ENCODE measurements at places on chromosomes 12 and 14.

GRCh38 chr12:106217706-106218105 is 30.1 kb downstream of the CKAP4 start:
- no peak for DNase-seq

- DNase-seq: no peak
Observed at GRCh38 chr12:14317362-14318146, 47.9 kb upstream of the ATF7IP start.

GRCh38 chr12:110697236-110697635 is 8.3 kb upstream of the HVCN1 start:
- DNase-seq: no peak

DNA sequence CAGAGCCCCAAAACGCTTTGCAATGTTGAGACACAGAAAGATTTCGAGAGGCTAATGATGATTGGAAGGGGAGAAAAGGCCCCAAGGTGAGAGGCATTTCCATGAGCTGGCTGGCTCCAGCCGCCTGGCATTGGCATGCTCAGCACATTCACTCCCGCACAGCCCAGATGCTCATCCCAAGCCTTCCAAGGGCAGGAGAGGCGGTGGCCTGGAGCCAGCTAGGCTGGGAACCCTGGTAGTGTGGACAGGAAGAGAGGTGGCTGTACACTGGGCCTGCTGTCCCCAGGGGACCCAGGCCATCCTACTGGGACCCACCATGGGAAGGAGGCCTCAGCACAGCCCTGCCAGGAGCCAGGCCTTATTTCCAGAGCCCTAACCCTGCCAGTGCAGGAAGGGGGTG is 72.2 kb downstream of the SPTB start:
- no peak for DNase-seq

GRCh38 chr14:21023174-21023573 is 1.7 kb downstream of the NDRG2 start:
- no peak for DNase-seq

- no peak for DNase-seq
Observed at GRCh38 chr12:46489951-46490388, 117.4 kb upstream of the SLC38A2 start.

DNA sequence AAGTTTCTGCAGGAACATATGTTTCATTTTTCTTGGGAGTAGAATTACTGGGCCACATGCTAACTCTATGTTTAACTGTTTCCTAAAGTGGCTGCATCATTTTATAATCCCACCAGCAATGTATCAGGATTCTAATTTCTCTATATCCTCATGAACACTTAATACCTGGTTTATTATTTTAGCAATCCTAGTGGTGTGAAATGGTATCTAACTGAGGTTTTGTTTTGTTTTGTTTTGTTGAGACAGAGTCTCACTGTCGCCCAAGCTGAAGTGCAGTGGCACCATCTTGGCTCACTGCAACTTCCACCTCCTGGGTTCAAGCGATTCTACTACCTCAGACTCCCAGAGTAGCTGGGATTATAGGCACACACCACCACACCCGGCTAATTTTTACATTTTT is 6.5 kb downstream of the SPTLC2 start:
- DNase-seq: no peak

- DNase-seq: no peak
Observed at GRCh38 chr14:85016496-85016895, 513.4 kb upstream of the FLRT2 start.

GRCh38 chr12:85747941-85748495 is 88.2 kb downstream of the RASSF9 start:
- DNase-seq: no peak

DNA sequence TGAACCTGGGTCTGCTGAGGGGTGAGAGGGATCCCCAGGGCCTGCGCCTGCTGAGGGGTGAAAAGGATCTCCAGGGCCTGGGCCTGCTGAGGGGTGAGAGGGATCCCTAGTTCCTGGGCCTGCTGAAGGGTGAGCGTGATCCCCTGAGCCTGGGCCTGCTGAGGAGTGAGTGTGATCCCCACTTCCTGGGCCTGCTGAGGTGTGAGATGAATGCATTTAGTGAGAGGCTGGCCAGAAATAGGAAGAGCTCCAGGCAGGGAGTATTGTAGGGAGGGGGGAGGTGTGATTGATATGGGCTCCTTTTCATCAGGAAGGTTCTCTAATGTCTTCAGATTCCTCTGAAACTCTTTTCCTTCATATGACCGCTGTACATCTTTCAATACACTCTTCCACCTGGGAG is 43.0 kb downstream of the FAM186A start:
- DNase-seq: no peak

DNA sequence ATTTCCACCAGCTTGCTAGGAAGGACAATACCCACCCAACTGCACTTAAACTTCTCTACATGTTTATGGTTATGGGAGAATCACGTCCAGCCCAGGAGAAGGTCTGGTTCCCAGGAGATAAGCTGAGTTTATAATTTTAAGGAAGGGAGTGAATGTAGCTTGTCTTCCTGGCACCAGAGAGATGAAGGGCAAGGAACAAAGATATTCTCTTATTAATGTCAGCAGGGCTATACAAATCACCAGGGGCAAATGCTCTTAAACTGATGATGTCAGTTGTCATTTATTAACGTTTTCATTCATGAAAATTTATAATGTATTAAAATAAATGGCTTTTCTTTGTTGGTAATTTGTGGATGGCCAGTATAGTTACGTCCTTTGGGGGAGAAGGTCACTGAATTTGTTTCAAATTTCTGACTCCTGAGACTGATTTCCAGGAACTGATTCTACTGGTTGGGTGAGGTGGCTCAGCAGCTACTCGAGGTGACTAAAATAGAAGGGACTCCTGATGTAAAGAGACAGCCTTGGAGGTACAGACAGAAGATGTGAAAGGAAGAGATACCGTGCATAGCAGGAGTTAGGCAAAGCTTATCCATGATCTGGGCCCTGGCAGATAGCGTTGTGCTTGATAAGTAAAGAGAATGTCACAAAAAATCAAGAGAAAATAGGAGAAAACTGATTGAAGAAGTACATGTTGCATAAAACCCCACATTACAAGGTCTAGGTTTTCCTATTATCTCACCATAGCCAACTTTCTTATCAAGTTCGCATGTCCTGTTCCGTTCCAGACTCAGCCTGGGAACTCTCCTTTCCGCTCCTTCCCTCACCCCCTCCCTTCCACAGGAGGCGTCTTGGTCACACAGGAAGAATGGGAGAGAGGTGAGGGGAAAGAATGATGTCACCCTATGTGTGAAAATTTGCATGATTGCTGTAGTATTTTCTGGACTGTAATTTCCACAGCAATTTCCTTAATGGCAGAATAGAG is 367.1 kb upstream of the FAR2 start:
- DNase-seq: no peak

- DNase-seq: no peak
Observed at GRCh38 chr14:58305730-58306129, 7.4 kb downstream of the ARID4A start.

DNA sequence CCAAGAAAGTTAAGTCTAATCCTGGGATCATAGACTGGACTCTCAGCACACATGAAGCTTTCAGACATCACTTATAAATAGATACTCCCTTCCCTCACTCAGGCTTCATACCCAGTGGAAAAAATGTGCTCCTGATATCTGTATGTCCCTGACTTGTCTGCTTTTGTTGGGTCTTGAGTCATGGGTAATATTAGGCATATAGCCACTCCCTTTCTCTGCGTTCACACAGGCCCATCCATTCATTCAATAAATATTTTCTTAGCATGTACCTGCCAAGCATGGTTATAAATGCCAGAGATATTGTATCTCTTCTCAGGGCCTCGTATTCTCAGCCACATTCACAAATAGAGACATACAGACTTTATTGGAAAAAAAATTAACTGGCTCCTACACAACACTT is 43.5 kb downstream of the COX16 start:
- no peak for DNase-seq

DNA sequence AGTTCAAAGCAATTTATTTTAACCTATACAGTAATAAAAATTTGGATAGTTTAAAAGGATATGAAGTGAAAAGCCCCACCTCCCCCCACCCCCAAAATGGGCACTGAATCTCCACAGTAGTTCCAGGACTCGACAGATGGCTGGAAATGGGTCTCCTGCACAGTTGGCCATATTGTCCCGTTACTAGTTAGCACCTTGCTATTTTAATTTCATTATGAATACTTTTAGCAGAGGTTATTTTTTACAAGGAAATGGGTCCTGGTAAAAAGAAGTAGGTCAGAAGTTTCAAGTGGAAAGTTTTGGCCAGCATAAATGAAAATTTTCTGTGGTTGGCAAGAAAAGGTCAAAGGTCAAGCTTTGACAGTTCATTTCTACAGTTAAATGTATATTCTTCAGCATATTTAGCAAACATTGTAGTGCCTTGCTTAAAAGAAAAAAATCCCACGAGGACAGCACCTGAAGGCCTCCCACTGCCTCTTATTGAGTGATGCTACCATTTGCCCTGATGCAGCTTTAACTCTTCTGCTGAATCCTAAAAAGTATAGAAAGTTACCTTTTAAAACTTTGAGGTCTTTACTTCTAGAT is 28.3 kb downstream of the MTHFD1 start:
- no peak for DNase-seq

- no peak for DNase-seq
Observed at GRCh38 chr12:40689576-40689975, 2.7 kb upstream of the CNTN1 start.

- DNase-seq: no peak
Observed at GRCh38 chr12:88242571-88242925, 100.4 kb downstream of the TMTC3 start.

DNA sequence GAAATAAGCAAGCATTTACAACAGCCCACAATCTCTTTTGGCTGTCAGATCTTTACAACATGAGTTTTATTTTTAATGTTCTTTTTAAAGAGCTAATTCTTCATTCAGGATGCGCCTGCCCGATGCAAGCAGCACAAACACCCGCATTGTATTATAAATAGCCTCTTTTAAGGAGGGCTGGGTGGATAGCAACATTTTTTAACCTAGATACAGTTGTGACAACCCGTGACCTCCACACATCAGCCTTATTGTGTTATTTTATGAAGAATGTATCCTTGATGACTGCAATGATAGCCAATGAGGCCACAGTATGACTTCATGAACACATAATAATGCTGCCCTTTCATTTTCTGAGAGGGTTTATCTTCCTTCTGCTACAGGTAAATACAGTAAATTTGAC is 173.7 kb downstream of the FOXN3 start:
- DNase-seq: no peak

DNA sequence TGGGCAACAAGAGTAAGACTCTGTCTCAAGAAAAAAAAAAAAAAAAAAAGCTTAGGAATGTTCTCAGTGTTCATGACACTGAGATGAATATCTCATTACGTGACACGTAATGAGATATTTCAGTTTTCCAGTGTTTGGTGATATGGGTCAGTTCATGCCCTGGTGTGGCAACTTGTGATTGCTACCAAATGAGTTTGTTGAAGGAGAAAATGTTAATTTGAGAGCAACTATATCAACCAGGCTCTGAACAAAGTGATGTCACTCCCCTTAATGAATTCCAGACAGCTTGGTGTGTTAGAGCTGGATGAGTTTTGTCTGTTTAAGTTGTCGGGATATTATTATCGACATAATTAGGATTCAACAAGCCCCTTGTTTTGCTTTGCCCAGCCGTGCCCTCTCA is 211.7 kb downstream of the DPF3 start:
- no peak for DNase-seq

DNA sequence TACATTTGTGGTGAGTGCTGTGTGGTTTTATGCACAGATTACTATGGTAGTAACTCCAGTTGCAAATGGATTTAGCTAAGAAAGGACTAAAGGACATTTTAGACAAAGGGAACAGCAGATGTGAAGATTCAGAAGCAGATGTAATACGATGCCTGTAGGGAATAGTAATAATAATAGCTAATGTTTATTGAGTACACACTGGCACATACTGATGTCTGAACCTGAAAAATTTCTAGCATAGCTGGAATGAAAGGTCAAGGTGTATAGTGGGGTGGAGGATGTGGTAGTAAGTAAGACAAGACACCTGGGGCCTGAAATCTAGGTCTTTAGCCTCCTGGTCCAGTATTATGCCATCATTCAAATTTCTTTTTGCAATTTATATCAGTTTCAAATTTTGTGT is 54.3 kb upstream of the LRTM2 start:
- DNase-seq: no peak

- no peak for DNase-seq
Observed at GRCh38 chr12:106040521-106040920, 98.2 kb downstream of the NUAK1 start.

GRCh38 chr14:38616959-38617358 is 361.1 kb upstream of the CLEC14A start:
- no peak for DNase-seq

- DNase-seq: no peak
Observed at GRCh38 chr12:68805592-68806120, 2.3 kb upstream of the MDM2 start.
